ENCODE measurements at places on chromosomes 16 and 17.

DNA sequence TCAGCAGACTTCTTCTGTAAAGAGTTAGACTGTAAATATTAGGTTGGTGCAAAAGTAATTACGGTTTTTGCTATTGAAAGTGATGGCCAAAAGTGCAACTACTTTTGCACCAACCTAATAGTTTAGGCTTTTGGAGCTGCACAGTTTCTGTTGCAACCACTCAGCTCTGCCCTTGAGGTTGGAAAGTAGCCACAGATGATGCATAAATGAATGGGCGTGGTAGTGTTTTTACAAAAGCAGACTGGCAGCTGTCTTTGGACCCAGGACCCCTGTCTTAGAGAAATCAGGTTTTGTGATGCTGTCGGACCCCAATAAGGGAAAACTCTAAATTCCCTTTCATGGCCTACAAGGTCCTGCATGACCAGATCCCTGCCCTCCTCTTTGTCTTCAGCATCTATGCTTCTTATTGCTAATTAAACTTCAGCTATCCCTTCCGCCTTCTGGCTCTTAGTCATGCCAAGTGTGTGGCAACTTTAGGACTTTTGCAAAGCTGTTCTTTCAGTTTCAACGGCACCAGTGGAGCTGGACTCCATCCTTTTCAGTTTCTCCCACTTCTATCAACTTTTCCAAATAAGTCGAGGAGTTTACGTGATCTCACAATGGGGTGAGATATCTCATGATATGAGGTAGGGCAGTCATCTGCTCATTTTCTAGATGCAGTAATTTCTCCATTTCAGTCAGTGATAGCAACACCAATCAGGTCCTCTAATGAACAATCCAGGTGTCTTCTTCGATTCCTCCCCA lies 232.3 kb downstream of the XYLT1 start:
- DNase-seq = no peak

DNA sequence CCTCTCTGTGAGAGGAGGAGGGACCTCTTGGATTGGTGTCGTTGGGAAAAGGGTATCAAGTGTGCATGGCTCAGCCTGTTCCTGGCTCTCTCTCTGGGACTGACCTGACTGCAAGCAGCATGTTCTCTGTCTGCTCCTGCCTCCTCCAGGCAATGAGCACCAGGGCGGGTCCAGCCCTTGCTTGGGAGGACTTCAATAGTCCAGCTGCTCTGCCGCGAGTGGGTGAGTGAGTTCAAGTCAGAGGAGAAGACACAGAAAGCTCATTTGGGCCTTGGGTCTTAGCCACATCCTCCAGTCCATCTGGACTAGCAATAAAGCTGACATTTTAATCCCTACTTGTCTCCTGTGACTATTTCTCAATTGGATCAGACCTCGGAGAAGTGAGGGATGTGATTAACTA lies 25.2 kb upstream of the TNS4 start:
- no peak for DNase-seq

- no peak for DNase-seq
Observed at GRCh38 chr17:6995500-6996255, at the start of gene ALOX12. TSS of gene ALOX12 (plus strand) at chr17:6996049. CDS start at chr17:6996118, 69 bp downstream.

- no peak for DNase-seq
Observed at GRCh38 chr17:82204831-82205719, 7.6 kb downstream of the CCDC57 start.

DNA sequence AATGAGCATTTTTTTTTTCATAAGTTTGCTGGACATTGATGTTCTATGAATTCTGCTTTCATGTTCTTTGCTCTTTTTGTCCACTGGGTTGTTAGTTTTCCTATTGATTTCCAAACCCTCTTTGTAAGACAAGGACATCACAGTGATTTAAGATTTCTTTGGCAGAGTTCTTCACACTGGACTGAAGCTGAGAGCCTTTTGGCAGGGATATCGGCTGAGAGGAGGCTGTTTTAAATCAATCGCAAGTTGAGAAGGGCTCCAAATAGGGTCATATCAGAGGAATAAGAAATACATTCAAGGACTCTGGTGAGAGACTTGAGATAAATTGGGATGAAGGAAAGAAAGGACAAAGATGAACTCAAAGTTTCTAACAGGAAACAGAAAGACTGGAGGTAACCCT lies 165.8 kb upstream of the AXIN2 start:
- DNase-seq = no peak

DNA sequence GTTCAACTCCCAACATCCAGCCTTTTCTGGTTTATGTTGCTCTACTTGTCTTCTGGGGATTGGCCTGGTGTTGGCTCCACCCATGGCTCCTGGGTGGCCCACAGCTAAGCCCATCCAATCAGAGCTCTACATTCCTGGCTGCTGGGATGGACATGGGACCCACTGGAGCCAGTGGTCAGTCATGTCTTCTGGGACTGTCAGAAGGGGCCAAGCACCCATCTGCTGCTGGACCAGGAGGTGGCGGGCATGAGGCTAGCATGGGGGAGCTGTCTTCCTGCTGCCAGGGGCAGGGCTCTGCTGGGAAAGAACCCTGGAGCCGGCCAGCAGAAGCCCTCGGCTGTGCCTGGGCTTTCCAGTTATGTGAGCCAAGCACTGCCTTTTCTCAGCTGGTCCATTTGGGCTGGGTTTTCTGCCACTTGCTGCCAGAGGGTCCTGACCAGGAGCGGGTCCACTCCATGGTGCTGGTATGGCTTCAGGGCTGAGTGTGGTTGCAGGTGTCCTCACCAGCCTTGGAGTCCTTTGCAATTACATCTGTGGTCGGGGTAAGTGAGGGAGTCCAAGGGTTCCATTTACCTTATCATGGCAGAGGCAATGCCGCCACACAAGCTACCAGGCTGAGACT lies 17.4 kb upstream of the ZNF469 start:
- no peak for DNase-seq

GRCh38 chr16:73091174-73091573 lies 43.2 kb upstream of the ZFHX3 start:
- no peak for DNase-seq

DNA sequence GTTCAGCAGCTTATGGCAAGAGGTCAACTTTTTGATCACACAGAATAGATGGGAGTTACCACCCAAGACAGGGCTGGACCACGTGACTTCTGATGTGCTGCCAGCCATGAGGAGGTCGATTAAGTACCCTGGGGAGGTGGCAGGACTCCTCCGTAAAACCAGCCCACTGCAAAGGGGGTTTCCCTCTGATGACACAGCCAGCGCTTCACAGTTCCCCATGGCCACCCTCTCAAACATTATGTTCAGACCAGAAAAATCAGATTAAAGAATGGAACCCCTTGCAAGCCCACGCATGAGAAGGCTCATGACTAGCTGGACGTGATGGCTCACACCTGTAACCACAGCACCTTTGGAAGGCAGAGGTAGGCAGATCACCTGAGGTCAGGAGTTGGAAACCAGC lies 222.9 kb downstream of the CPPED1 start:
- DNase-seq = no peak

GRCh38 chr16:89363621-89364393 lies 126.6 kb downstream of the ANKRD11 start:
- no peak for DNase-seq

DNA sequence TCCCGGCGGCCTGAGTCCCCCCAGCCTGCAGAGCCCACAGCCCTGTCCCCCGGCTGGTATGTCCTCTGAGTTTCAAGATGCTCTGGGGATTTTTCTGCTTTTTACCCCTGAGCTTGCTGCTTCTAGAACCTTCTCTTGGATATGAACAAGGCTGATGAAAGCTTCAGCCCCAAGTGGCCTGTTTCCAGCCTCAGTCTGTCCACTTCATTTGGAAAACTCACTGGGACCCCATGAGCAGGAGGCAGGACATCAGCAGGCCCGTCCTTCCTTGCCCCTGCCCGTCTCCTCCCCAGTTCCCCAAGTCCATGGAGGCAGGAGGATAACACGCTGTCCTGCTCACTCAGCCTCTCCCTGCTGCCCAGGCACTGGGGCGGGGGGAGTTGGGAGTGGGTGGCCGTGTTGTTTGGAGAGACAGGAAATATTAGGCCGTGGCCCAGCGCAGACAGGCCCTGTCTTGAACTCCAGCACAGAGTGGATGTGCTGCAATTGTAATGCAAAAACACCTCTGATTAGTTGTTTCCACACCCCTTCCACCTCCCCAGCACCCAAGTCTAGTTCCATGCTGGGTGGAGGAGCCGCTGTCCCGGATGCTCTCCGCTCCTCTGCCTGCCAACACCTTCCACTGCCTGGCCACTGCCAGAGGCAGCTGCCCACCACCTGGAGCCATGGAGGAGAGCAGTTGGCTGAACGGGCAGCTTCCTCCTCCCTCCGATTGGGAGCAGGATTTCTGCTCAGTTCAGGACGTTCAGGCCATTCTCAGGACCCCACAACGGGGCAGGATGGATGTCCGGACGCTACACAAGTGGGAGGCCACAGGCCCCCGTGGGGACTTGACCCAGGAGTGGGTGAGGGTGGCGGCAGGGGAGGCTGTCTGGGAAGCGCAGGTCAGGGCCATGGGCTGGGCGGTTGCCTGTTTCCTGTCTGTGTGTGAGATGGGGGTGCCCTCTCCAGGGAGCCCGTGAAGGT lies 216.9 kb upstream of the GSE1 start:
- no peak for DNase-seq

DNA sequence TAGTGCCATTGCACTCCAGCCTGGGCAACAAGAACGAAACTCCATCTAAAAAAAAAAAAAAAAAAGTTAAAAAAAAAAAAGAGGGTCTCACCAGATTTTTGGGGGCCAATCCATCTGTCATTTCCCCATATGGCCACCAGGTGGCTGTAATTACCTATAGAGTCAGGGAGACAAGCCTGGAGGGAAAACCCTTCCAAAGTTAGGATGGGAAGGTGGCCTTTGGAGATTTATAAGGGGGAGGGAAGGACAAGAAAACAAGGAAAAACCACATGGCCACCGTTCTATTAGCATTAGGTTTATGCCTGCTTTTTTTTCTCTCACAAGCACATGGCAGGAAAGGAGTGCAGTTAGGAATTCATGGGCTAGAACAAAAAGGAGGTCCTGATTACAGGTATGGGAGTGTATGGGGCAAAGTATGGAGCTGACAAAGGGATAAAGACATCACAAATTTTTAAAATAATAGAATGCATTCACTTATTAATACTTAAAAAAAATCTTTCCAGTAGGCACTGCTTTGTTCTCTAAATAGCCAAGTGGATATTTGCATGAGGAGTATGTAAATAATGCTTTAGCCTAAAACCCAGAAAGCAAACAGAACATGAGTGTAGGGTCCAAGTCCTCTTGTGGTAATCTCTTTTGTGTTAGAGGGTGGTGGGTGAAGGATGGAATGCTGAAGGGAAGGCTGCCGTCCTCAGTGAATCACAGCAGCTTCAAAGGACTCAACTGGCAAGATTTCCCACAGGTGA lies 5.1 kb downstream of the CYB5D1 start:
- DNase-seq = no peak

DNA sequence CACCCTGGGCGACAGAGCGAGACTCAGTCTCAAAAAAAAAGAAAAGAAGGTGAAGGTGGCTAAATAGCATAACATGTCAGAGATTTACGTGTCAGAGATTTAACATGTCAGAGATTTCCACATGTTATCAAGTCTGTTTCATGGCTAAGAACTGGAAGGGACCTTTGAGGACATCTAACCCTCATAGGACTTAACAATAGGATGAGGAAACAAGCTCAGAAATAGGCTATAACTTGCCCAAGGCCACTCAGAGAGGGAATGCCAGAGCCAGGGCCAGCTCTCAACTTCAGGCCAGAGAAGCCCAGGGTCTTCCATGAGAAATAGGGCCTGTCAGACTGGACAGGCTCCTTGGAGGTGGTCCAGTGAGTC lies 26.8 kb upstream of the ZNF629 start:
- DNase-seq = no peak

DNA sequence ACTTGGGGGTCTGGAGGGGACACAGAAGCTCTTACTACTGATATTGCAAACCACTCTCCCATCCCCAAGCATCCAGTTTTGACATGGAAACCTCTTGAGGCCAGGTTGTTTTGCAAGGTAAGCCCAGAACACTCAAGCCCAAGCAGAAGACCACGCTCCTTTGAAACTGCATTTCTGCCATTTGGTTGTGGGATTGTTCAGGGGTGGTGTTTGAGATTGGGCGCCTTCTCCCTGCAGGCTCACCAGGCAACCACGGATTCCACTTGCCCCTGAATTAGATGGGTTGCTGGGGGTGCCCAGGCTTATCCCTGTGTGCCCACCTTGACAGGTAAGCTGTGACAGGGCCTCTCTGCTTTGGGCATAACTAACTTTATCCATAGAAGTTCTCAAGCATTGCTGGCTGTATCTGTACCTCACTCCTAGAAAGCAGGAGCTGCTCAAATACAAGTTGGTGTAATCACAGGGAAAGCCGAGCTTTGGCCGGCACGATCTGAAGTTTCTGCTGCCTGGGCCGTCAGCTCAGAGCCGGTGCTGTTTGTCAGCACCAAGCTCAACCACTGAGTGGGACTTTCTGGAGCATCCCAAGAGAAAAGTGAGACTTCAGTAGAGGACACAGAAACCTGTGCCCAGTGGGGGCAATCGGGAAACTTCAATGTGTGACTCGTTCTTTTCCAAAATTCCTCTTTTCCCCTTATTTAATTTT lies 93.6 kb downstream of the CYLD start:
- DNase-seq = no peak

GRCh38 chr16:58426966-58427365 lies 34.7 kb downstream of the GINS3 start:
- DNase-seq = no peak

DNA sequence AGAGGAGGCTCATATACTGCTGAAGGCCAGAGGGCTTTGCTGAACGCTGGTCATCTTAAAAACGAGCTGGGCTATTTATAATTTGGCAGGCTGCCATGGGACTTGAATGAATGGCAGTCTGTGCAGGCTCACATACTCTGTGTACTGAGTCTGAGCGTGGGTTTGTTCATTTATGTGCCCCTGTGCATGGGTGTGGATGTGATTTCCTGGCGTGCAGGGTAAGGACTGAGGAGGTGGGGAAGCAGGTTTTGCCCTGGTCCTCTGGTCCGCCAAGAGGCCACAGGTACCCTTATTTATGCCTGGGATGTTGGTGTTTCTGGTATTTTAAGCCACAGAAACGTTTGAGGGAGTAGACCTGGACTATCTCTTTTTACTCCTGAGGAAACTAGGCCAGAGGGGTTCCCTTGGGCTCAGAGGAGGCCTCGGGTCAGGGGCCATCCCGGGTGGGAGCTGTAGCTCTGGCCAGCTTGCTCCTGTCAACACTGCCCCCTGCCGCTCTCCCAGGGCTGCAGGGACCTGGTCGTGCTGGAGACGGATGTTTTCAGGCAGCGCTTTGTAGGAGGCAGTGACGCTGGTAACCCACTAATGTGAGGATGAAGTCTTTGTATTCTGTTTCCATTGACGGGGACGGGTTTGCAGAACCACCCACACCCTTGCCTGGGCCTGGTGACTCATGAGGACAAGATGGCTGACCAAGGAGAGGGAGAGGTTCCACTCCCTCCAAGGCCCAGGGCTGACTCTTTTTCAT lies 184.4 kb downstream of the MSI2 start:
- DNase-seq = no peak

- peak; percentile 96 for DNase-seq
Observed at GRCh38 chr16:85395207-85395912, 217.8 kb upstream of the GSE1 start.

DNA sequence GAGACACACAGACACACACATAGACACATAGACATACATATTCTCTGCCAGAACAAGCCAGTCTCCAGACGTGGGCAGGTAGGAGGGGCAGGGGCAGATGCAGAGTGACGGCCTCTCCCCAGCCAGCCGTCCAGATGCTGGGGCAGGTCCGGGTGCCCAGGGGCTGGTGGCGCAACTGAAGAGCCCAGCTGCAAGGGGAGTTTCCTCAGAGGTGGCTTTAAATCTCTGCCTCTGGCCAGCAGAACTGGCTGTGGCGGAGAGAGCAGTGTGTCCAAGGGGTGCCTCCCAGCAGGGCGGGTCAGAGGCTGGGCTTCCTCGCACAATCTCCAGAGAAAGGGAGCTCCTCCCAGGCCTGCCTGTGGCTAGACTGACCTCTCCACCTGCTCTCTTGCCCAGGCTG lies 9.4 kb upstream of the GCGR start:
- no peak for DNase-seq

GRCh38 chr17:78611607-78612006 lies 34.4 kb upstream of the DNAH17 start:
- DNase-seq = no peak
